ENCODE measurements at places on chromosomes 7 and 10.

DNA sequence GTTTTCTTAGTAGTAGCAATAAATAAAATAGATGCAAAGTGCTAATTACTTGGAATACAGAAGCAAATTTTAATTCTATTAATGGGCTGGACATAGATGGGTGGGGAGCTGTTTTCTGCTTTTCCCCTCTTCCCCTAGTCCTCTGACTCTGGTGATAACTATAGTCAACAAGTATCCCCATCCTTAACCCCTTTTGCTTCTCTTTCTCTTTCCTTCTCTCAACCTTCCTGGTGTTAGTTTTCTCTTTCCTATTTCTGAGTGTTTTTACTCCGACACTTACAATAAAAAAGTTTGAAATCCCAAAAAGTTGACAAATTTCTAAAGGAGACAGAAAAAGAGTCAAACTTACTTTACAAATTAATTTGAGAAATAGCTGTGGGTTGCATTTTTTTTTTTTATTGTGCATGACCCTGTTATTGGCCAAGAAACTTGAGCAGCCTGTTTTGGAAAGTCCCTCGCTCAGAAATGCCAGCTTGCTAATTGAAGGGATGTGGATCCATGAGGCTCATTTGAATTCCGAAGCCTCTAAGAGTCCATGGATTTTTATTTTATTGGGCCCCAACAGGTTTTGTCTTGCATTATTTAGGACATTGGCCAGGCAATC is 2.4 kb downstream of the FAS start:
- DNase-seq: no peak

GRCh38 chr7:47647181-47647917 is 65.4 kb upstream of the TNS3 start:
- no peak for DNase-seq

GRCh38 chr10:86148117-86148516 is 218.5 kb downstream of the GRID1 start:
- no peak for DNase-seq

- DNase-seq: no peak
These were observed 142.0 kb downstream of the CELF2 start for GRCh38 chr10:11159543-11160215.

DNA sequence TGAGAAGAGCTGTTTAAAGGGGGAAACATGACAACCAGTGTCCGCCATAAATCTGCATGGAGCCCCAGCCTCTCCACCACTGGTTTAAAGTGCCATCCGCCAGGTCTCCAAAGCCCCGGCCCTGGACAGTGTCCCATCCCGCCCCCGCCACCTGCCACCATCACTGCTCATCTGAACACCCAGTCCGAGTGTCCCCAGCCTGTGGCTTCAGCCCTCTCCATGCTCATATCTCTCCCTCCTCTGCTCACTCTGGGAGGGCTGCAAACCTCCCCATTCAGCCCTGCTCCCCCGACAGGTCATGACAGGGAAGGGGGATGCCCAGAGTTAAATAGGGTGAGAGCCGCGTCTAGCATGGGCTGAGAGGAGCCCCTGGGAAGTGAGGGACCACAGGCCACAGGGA is 266.2 kb downstream of the DNAJB6 start:
- no peak for DNase-seq
